ENCODE measurements at places on chromosomes 4 and X.

DNA sequence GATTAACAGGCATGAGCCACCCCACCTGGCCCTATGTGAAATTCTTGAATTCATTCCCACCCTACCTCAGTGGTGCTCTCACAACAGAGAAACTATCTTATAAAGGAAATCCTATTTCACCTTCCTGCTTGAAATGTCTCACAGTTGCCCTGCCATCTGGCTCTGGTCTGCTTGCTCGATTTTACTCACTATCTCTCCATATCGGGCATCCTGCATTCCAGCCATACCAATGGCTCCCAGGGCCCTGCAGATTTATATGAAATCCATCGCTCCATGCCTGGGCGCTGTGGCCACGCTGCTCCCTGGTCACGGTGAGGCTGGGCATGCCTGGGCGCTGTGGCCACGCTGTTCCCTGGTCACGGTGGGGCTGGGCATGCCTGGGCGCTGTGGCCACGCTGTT is 15.8 kb downstream of the SORBS2 start:
- no peak for DNase-seq

GRCh38 chrX:2336181-2336580 is 164.6 kb downstream of the DHRSX start:
- no peak for DNase-seq

DNA sequence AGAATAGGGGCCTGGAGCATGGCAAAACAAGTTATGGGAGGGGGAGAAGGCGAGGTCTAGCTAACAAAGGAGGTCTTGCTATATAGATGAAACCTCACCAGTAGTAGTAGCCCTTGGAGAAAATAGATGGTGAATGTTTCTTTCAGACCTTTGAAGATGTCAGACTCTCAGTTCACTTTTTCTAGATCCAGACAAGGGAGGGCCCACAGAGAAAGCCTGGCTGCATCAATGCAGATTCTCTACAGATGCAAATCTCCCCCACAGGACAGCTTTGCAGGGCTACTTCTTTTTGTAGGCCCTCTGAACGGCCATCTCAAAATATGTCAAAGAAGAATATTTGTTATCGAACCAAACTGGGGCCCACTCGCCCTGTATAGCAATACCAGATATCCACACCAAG is 159.7 kb downstream of the ANK2 start:
- DNase-seq = no peak

GRCh38 chrX:4830880-4831557 is 1117.6 kb upstream of the PRKX start:
- DNase-seq = no peak

- DNase-seq = no peak
Observed at GRCh38 chr4:72679666-72680065, 110.6 kb upstream of the ADAMTS3 start.

DNA sequence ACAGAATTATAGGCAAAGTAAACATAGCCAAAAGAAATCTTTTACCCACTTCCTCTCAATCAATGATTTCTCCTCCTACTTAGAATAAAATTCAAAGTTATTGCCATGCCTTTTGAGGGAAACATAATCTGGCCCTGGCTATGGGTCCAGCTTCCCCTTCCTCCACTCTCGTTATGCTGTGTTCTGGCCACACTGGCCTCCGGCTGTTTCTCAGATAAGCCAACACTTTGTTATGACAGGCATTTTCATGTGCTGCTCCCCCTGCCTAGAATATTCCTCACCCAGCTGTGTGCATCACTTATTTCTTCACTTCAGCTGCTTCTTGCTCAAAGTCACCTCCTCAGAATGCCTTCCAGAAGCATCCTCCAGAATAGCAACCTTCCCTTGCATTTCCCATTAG is 386.6 kb upstream of the AADAT start:
- no peak for DNase-seq

DNA sequence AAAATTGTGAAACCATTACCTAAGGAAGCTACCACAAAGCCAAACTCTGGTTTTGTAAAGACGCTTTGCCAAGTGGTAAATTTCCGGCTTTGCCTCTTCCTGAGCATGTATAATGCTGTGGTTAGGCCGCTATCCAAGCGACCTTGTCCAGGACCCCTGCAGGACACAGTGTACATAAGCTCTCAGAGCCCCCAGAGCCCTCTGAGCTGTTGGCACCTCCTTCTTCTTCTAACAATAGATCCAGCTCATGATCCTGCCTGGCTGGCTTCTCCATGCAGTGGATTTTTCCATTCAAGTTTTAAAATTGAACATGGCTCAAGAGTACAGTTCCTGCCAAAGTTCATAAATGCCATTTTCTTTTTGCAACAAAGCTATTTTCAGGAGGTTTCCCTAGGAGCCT is 326.7 kb downstream of the MAPK10 start:
- DNase-seq = no peak
